ENCODE measurements at places on chromosomes 16 and 17.

DNA sequence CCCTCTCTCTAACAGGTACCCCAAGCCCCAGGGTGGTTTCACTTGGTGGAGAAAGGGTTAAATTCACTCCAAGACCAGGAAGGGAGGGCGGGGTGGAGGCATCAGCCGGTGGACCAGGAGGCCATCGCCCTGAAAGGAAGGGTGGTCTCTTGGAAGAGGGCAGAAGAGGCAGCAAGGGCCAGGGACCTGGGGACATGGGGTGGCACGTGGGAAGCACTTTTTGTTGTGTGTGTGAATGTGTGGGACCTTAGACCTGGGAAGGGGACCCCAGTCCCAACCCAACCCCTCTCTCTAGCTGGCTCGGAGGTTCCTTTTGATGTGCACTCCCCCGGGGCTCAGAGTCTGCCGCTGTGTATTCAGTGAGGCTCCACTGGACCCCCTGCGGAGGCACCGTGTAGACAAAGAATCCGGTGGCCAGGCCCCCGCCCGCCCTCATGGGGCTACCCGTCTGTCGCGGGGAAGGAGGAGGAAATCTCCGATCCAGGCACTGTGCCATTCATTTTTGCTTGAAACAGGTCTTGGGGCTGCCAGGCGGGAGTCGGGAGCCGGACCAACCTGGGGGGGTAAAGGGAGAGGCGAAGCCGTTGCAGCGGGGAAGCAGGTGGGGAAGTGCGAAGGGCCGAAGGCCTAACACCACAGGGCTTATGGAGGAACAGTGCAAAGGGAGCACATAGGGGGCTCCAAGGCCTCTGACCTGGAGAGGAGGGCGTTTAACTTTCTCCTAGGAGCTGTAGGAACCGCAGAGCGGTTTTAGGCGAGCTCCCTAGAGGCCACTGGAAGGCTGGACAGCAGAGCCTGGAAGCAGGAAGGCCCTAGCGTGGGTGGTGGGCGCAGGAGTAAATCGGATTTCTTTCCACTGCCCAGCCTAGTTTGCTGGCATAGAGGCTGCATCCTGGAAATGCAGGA, 3.2 kb upstream of the WNT3 start:
- no peak for DNase-seq

DNA sequence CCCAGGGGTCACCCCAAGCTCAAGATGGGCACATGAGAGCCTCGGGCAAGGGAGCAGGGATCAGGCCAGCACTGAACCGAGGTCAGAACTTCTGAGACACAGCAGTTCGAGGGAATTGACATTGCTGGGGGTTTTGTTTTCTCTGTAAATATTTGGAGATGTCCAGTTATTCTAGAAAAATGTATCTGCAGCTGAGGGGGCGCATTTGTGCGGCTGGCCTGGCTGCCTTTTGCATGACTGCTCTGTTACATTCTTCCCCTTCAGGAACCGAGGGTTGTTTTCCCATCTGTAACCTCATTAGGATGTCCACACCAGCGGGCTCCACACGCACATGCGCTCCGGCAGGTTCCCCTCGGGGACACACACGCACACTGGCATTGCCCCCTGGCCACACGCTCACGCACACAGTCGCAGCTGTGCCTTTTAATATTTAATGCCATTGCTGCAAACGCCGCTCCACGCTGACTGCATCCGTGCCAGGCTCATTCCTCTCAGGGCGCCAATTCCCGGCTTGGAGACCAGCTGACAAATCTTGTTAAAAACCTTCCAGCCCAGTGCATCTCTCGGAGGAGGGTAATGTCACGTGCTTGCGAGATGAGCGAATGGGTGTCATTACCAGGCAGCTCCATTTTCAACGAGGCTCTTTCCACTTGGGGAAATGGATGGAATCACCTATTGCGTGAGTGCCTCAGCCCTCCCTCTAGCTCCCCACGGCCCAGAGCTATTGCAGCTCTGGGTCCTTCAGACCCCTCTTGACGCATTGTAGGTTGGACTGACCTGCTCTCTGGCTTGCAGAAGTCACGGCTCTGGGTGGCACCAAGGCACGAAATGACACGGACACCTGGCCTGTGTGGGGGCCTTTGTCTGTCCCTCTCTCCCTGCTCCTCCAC, 13.1 kb downstream of the CCR7 start:
- DNase-seq = no peak

DNA sequence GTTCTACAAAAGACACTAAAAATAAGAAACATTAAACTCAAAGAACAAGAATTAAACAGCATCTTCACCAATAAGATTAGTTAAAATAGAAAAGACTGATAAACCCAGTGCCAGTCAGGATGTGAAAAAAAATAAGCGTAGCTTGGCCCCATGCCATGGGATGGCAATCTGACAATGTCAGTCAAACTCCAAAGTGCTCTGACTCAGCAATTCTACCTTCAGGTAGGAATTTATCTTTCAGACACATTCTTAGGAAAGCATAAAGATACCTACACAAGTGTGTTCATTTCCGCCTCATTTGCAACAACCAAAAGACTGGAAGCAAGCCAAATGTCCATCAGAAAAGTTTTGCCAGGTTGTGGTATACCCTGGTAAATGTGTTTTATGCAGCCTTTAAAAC, 9.1 kb upstream of the MPO start:
- DNase-seq = peak; percentile 52

- DNase-seq = peak; percentile 92
Measured at GRCh38 chr17:47621293-47622179, 28.2 kb upstream of the KPNB1 start.

DNA sequence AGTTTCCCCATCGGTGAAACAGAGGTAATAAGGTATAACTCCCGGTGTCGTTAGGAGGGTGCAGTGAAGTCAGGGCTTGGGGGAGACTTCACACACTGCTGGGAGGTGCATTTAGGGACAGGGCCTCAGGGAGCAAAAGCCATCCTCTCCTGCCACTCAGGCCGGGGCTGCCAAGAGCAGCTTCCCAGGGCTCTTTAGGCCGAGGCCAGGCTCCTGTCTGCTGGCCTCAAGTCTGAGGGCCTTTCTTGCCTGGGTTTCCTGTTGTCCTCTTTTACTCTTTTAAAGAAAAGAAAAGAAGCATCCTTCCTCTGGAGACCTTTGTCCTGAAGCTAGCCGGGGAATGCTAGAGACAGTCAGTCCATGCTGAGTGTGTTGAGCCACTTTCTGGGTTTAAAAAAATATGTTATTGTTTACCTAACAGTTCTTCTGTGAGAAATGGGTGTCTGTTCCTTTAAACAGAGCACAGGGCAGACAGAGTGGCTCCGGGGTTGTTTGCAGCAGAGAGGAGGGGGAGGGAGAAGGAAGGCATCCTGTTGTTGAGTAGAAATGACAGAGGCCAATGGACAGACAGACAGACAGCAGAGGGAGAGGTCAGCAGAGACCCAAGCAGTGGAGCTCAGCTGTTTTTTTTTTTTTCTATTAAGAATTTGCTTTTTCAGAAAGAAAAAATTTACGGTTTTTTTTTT, 79.1 kb downstream of the C17orf67 start:
- no peak for DNase-seq

GRCh38 chr17:33986088-33986487, 269.0 kb upstream of the CCL2 start:
- no peak for DNase-seq

GRCh38 chr17:7932483-7932891, 481 bp downstream of the CNTROB start:
- DNase-seq = peak; percentile 26

GRCh38 chr16:51407199-51407598, 256.1 kb upstream of the SALL1 start:
- DNase-seq = peak; percentile 76

DNA sequence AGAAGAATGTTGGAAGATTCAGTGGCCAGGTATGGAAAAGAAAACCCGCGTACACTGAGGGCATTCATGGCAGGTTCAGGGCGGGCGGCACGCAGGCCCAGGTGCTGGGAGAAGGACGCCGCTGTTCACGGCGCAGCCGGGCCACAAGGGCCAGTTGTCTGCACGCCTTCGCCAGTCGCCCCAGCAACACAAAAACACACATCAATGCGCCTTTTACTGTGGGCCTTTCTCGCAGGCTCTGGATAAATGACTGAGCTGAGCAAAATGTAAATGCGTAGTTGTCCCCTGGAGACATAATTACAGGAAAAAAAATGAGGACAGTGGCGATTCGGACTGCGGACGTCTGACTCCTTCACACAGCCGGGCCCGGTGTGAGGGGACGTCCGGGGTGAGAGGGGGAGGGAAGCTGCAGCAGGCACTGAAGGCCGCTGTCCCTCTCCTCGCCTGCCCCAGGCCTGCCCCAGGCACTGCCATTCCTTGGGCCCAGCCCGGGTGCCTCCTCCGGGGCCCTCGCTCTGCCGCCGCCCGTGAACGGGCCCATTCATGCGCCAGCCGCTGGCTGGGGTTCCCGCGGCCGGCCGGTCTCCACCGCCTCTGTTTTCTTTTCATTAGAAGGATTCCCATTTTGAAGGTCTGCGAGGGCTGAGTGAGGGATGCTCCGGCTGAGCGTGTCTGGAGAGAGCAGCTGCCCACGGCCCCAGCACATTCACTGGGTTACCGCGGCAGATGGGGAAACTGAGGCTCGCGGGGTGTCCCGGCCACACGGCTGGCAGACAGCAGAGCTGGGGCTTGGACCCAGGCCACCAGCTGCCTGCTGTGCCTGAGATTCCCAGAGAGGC, 6.5 kb upstream of the ZNF469 start:
- no peak for DNase-seq

DNA sequence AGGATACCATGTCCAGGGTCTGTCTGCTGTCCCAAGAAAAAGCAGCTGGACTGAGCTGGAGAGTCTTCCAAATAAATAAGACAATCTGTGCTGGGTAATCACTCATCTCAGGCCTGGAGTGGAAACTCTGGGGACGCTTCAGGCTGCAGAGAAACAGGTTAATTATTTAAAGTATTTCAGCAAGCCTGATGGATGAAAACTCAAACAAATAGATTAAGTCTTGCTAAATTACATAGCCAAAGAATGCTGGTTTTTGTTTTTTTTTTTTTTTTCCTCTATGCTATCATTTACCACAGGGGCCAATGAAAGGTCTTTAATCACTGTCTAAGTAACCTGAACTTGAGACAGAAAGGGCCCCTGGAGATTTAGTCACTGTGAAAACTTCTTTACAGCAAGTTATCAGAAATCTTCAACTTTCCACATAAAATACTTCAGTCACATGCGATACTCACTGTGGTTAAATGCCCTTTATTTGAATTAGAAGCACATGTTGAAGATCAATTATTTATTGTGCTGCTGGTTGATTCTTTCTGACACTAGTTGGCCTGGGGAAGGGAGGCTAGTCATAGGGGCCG, 31.0 kb upstream of the KCNJ2 start:
- no peak for DNase-seq

GRCh38 chr17:56694825-56695224, 101.3 kb downstream of the NOG start:
- DNase-seq = no peak

- DNase-seq = no peak
Measured at GRCh38 chr17:31130286-31131224, 35.8 kb downstream of the NF1 start.

GRCh38 chr17:3030096-3030495, 33.3 kb downstream of the OR1D5 start:
- DNase-seq = peak; percentile 84

DNA sequence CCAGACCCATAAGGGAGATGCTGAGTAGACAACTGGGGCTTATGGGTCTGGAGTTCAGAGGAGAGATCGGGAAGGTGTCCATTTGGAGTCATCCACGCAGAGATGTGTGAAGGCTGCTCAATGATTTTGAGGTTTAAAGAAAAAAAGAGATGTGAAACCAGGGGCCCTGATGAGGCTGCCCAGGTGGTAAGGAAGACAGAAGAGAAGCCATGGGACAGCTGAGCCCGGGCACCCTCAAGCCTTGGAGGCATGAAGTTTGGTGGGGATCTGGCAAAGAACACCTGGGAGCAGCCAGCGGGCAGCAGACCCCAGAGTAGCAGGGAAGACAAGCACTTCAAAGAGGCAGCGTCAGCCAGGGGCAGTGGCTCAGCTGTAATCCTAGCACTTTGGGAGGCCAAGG, 20.8 kb upstream of the MYO15B start:
- no peak for DNase-seq

GRCh38 chr16:11258553-11259492, 2.8 kb upstream of the SOCS1 start:
- no peak for DNase-seq

DNA sequence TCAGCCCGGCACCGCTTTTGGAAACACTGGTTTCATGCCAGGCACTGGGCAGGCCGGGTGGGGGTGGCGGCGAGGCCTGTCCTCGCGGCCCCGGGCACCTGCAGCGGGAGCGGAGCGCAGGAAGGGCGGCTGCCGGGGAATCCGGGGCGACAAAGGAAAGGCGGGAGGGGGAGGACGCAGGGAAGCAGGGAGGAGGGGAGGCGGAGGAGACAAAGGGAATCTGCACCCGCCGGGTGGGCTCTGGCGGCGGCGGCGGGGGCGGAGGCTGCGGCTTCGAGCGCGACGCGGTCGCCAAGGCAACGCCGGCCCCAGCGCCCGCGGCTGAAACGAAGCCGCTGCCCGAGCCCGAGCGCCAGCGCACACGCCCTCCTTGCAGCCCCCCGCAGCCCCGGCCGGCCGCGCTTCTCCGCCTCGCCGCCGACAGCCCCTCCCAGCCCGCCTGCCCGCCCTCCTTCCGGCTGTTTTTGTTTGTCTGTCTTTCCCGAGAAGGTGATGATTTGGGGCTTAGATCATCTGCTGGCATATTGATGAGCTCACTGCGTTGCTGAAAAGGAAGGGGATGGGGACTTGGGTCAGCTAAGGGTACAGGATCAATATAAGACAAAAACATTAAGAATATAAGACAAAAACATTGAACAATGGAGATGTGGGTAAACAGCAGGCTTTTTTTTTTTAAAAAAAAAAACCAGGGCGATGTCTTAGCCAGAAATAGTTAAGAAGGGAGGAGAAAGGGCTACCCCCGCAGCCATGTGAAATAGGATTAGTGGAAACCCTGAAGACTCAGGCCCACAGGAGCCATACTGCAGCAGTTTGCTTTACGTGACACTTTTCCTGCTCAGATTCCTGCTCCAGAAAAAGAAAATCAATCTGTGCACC, 32.7 kb downstream of the CDK5R1 start:
- peak; percentile 72 for DNase-seq

DNA sequence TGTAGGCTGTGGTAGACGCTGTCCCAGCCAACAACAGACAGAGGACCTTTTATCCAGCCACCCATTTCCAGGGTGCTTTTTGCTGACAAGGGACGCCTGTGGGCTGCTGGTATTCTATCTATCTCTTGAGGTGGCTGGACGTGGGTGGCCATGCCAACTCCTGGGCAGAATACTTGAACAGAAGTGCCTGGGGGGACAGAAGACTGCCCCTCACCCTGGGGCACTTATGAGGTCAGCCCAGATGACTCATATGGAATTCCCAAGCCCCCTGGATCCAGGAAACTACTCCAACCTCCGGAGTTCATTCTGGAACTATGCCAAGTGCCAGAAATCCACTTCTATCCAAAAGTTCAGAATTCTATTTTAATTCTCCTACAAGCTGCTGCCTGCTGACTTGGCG, 61.3 kb downstream of the CDRT4 start:
- no peak for DNase-seq

- DNase-seq = no peak
Measured at GRCh38 chr17:35214192-35214591, 20.0 kb upstream of the SLC35G3 start.

All from epithelial cell of esophagus (primary cell).